Adipocyte (in vitro differentiated cells): ENCODE measurements at places on chromosomes 7 and 10.

GRCh38 chr10:124307591-124307990 lies 111.1 kb downstream of the OAT start:
- no peak for DNase-seq

DNA sequence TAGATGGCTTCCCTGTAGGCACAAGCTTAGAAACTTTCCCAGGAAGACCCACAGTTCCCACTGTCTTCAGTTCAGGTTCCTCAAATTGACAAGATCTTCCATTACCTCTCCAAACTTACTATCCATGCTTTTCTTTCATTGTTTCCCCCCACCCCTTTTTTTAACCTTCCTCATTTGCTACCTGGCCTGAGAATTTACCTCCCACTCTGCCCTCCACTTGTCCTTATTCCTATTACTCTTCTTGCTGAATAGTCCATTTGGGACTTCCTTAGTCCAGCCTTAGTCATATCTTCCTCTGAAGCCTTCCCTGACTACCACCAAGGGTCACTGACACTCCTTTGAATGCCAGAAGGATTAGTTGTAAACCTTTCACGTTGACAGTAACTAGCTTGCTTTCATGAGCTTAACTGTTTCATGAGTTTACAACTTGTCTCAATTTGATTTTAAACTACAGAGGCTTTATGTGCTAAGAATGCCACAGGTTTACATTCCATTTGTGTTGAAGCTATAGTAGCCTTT lies 1.2 kb upstream of the CALU start:
- peak; percentile 70 for DNase-seq

DNA sequence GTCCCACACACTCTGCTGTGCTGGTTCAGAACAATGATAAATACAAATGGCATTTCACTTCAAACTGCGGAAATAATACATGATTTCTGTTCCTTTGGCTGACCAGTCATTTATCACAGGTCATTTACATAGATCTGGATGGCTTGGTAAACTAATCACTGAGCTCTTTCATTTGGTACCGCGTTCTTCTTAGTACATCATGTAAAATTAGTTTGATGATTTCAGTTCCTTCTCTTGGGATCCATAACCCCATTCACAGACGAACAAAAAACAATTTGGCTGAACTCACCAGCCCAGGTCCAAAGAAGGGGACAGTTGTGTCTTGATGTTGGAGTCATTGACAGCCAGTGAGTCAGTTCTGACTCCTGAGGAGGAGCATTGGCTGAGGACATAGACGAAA lies 689.8 kb downstream of the INHBA start:
- DNase-seq: no peak

- no peak for DNase-seq
These were observed 611.9 kb downstream of the PTPRN2 start for GRCh38 chr7:157975401-157976372.

- DNase-seq: peak; percentile 85
These were observed 14.3 kb downstream of the MUC12 start for GRCh38 chr7:100983451-100984187.

GRCh38 chr10:77504196-77504872 lies 133.3 kb downstream of the KCNMA1 start:
- DNase-seq: peak; percentile 73

DNA sequence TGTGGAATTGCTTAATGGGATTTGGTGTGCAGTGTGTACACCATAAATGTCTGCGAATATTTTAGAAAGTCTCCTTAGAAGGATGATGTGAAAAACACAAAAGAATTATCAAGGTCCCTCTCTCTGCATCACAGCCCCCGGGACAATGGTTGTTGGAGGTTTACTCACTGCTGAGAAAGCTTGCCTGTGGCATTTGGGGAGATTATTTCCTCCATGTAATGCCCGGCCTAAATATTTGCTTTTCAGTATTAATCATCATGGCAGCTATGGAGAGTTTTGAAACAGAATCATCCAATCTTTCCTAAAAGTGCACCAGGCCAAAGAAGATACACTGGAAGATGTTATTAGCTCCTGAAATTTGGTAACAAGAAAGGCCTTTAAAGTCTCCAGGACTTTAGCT lies 113.8 kb upstream of the ADCY1 start:
- DNase-seq: no peak

GRCh38 chr10:45000138-45000751 lies 478 bp upstream of the ZNF22 start:
- DNase-seq: peak; percentile 46

GRCh38 chr10:125694883-125695282 lies 11.9 kb upstream of the TEX36 start:
- peak; percentile 91 for DNase-seq

GRCh38 chr7:129225206-129225930 lies 538 bp downstream of the AHCYL2 start:
- DNase-seq: peak; percentile 75

- DNase-seq: no peak
These were observed 42.6 kb upstream of the CFAP46 start for GRCh38 chr10:132984801-132985545.

DNA sequence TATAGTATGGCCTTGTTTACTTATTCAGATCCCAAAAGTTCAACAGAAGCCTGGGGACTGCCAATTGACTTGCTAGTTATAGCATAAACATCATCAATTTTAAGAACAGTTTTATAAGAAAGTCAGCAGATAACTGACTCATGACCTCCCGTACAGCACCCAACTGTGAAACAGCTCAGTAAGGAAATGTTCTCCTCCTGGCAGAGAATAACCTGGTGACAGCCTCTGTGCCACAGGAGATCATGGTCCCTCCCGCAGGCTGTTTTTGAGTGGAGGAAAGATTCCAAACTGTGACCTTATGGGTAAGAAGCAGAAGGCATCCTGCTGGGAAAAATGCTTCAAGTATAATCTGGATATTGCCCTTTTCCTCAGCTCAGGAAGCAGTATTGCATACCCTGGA lies 182.5 kb downstream of the SEMA3D start:
- DNase-seq: no peak
